ENCODE measurements at places on chromosomes 6 and 20.

DNA sequence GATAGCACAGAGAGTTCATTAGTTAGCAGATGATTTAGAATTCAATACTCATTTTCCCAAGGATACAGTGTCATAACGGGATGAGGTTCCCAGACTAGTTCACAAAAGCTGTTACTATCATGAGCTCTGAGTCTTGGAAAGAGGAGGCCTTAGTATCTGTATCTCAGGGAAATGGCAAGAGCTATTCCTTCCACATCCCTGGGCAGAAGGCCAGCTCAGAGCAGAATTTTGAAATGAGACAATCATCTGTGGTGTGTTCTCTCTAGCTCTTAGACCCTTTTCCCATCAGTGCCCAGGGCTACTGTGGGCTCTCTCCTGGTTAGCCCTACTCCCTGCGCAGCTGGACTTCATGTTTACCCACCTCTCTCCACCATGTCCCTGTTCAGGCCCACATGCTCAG, 64.5 kb downstream of the JAG1 start:
- no peak for DNase-seq

DNA sequence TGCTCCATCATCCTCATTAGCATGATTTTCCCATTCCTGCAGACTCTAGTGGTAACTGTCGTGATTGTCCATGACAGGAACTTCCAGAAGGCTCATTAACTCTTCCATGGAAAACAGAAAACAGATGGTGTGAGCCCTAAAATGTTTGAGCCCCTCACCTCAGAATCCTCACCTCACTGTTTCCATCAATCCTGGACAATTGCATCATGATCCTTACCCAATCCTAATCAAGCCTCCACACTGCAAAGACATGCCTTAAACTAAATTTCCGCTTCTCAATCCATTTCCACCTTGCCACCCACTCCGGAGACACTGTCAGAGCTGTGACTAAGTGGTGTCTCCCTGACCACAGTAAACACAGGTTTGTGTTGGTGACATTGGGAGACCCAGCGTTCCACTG, 311.0 kb upstream of the JARID2 start:
- no peak for DNase-seq

GRCh38 chr6:32129297-32130088, 595 bp downstream of the FKBPL start:
- DNase-seq = no peak

- no peak for DNase-seq
These were observed 29.0 kb downstream of the SERPINB1 start for GRCh38 chr6:2812695-2813094.

GRCh38 chr6:170018422-170018935, 267.1 kb downstream of the ERMARD start:
- no peak for DNase-seq

DNA sequence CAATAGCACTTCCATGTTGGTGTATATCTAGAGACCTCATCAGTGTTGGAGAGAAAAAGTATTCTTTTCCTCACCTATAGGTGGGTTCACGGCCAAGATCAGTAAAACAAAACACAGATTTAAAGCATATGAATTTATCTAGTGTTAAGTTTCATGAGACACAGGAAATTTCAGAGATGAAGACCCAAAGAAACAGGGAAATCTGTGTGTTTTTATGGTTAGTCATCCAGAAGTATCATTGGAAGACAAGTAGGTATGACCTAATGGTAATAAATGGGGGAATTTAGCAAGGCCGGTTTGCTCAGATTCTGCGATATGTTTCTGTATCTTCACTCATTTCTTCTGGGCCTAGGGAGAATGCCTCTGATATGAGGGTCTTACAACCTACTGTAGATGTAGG, 419.6 kb upstream of the MARCKS start:
- no peak for DNase-seq

DNA sequence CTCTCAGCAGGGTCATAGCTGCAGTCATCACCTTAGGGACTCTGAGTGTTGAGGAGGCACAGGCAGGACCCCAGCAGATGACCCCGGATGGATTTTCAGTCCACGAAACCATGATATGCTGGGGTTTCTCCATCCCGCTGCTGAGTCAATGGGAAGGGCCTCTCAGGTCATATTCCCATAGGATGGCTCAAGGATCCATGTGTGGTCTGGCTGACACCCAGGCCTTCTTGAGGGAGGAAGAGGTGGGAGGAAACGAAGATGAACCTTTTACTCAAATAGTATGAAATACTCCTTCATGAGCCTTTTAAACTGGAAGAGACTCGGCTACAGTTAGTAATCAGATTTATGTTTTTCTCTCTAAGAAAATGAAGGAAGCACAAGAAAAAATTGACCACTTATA, 10.3 kb upstream of the RALY start:
- no peak for DNase-seq

DNA sequence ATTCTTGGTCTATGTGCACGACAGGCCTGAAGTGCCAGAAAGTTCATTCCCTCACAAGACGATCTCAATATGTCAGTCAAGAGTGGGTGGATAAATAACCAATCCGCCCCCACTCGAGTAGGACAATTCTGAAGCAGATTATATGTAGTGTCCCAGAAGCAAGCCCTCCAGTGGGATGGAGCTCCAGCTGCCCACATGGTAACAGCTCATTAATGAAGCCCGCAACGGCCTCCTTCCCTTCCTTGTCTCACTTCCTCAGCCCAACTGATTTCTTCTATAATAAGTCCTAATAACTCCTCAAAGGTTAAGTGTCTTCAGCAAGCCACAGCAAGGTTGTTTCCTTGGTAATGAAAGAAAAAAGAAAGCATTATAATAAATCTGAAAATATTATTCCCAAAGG, 82.1 kb upstream of the F13A1 start:
- no peak for DNase-seq

DNA sequence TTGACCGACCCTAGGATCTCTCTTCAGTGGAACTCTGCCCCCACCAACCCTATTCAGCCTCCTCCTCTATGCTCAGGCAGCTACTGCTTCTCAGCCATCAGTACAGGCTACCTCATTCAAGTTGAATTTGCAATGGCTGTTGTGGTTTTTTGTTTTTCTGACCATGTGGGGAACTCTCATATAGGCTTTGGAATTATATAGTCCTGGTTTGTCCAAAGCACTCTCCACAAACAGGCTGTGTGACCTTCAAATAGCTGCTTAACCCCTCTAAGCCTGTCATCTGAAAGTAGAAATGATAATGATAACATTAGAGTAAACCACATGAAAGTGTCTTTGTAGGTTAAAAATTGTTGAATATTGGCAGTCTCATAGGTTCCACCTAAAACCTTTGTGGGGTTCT, 80.3 kb downstream of the UNC5CL start:
- DNase-seq = no peak

DNA sequence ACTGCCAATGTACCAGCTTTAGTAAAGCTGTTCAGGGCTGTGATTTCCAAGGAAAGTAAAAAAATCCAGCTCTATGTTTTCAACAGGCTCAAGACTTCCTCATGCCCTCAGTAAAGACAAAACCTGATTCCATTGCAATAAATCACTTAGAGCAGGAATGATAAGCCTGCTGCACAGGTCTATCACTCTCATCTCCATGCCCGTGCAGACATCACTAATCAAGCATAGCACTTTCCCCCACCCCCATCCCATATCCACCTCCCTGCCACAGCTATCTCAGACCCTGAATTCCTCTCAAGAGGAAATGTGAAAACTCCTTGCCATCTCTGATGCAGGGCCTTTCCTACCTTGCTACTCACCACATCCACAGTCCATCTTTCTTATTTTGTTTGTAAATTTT, 554.9 kb downstream of the MAFB start:
- no peak for DNase-seq

DNA sequence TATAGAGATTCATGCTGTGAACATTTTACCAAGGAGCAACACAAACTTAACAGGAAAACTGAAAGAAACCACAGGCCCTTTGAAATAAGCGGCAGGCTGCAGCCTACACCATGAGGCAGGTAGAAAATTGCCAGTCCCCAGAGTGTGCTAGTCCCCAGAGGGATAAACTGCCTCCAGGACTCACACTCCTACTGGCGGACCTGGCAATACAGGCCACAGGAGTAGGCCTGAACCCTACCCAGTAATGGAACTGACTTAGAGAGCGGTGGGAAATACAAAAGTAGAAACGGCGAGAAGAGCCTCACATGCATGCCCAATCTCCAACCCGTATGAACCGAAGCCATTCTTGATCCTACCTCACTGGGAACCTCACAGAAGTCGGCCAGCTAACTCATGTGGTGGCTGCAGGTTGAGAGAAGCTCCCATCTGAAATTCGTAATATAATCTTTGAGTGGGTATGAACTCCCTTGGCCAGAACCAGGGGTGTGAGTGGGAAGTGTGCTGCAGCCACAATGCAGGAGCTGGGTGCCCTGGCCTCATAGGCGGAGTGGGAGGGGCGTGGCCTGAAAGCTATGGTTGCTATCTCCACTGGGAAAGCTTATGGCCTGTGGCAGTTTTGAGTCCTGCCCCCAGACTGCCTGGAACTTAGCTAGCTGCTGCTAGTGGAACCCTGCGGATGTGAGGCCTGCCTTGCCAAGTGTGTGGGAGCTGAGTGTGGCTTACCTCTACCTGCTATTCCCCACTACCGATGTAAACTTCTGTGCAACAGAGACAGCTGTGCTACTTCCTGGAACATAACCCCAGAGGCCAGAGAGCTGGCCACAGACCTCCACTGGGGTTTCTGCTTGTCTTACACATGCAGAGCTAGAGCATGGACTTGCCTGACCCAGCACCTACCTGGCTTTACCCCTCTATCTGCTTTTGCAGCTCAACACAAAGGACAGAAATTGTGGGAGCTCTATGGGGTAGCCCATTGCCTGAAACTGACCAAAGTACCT, 146.5 kb upstream of the COL21A1 start:
- DNase-seq = no peak

Measured in CD4-positive, alpha-beta T cell treated with Interleukin-12 subunit alpha and Interleukin-12 subunit beta, for 1 hour (primary cell).